Uterus (tissue), 4 donors: ENCODE measurements at places on chromosomes 5 and 9. TPM values are rescaled to one million over a fixed set of nuclear protein-coding genes. Genes with fewer than 3 reads are reported as not detected.

Gene IRGM
- total RNA-seq: not detected

Gene TEX10
- 17.9 TPM for total RNA-seq

Gene TMEM232
- total RNA-seq: 19.3 TPM

Gene C9orf153
- 0.82 TPM for total RNA-seq

Gene RNF183
- 0.35 TPM for total RNA-seq

Gene FOXD4
- not detected for total RNA-seq

Gene PDCD1LG2
- total RNA-seq: 0.77 TPM

Gene IFNB1
- total RNA-seq: not detected

GRCh38 chr5:106020894-106021293, 1649.8 kb downstream of the EFNA5 start:
- no peaks in the 10 kb centered on the region for H3K36me3 ChIP-seq
- no peaks in the 10 kb centered on the region for H3K27me3 ChIP-seq
- H3K27ac ChIP-seq: no peak overlapping the region
- H3K4me1 ChIP-seq: no peaks in the 10 kb centered on the region

DNA sequence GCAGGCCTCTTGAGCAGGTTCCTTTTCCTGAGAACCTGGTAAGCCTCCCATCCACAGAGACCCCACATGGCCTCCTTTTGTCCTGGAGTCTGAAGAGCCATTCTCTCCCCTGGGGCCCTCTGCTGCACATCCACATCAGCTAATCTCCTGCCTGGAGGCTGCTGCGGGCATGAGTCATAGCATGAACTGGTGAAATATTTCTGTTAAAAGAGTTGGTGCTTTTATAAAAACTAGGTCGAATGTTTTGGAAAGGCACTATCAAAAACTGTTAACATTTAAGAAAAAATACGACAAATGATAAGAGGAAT, 399.4 kb downstream of the CTNND2 start:
- no peaks in the 10 kb centered on the region for H3K4me1 ChIP-seq
- no peak overlapping the region for H3K4me3 ChIP-seq
- DNase-seq: no peak
- H3K36me3 ChIP-seq: no peaks in the 10 kb centered on the region
- H3K27ac ChIP-seq: no peak overlapping the region

DNA sequence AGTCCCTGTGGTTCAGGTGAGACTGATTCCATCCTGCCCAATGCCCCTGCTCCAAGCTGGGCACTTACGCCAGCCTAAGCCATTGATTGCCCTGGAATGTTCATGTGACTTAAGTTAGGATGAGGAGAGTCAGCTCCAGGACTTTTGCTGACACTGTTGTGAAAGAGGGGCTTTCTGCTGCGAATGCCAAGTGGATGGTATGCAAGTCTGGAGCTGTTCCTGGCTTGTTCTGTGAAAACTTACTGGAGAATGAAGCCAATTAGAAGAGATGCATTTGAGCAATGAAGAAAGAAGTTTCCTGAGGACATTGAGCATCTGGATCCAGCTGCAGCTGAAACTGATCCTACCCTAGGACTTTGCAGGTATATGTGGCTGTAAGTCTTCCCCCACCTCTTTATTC, 61.2 kb upstream of the ZFR start:
- peak; percentile 33 for DNase-seq
- no peaks in the 10 kb centered on the region for H3K36me3 ChIP-seq
- H3K27ac ChIP-seq: peak overlapping the region; percentile 64

DNA sequence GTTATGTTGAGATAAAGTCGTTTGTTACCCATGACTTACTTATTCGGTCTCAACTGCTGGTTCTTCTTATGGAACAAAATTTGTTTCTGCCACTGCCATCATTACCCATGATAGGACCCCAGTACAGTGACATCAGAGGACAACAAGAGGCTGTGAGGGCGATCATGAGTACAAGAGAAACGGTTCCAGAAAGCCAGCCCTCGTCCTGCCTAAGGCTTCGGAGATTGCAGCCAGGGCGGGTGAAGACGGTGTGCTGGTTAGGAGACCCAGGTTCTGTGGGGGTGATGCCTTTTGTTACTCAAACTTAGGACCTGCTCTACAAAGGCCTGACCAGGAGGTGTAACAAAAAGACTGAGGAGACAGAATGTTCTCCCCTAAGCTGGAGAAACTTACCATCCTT, 10.9 kb downstream of the FYB1 start:
- H3K36me3 ChIP-seq: no peaks in the 10 kb centered on the region
- no peaks in the 10 kb centered on the region for H3K27me3 ChIP-seq

- H3K4me1 ChIP-seq: no peaks in the 10 kb centered on the region
- no peak for DNase-seq
- H3K4me3 ChIP-seq: no peak overlapping the region
- no peaks in the 10 kb centered on the region for H3K36me3 ChIP-seq
- H3K27me3 ChIP-seq: no peaks in the 10 kb centered on the region
Measured at GRCh38 chr5:81558188-81558587, 164.3 kb upstream of the ACOT12 start.

DNA sequence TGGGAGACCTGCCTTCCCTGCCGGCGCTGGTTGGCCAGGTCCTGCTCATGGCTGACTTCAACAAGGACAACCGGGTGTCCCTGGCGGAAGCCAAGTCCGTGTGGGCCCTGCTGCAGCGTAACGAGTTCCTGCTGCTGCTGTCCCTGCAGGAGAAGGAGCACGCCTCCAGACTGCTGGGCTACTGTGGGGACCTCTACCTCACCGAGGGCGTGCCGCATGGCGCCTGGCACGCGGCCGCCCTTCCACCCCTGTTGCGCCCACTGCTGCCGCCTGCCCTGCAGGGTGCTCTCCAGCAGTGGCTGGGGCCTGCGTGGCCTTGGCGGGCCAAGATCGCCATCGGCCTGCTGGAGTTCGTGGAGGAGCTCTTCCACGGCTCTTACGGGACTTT, 10.6 kb downstream of the DIPK1B start:
- no peaks in the 10 kb centered on the region for H3K36me3 ChIP-seq

DNA sequence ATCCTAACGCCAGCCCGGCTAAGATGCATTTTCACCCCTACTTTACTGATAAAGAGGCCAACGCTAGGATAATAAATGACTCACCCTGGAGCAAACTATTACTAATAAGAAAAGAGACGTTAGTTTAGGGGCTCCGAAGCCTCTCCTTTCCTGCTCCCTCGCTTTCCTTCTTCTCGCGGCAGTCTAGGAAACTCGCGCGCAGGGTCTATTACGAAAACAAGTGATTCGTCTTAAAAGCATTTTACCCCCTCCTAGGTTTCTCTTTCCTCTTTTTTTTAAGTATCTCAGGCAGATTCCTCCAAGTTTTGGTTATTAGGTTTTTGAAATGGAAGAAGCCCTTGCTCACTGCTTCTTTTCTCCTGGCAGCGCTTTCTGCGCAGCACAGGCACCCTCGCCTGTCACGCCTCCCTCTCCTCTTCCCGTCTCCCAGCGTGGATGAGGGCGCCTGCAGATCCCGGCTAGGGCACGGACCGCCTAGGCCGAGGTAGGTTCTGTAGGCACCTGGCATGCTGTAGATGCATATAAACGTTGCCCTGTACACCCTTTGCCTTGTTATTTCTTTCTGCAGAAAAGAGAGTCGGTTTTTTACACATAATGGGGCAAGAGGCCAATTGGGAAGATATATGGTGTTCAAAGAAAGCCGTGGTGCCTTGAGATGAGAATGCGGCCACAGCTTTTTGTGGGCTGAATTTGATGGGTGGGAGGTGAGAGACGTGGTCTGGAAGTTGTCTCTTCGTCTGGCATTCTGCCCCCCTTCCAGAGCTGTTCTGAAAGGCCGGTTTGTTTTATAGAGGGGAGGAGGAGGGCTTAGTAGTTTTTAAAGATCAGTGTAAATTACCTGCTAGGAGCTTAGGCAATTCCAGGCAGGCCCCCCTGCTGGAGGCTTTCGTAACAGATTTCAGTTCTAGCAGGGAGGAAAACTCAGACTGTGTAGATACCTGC, 983 bp downstream of the GCNT1 start:
- no peaks in the 10 kb centered on the region for H3K36me3 ChIP-seq
- peak; percentile 35 for DNase-seq
- H3K27me3 ChIP-seq: no peaks in the 10 kb centered on the region
- H3K4me3 ChIP-seq: peak overlapping the region; percentile 52

- no peak overlapping the region for H3K27ac ChIP-seq
- H3K4me3 ChIP-seq: no peak overlapping the region
- no peak for DNase-seq
- no peaks in the 10 kb centered on the region for H3K4me1 ChIP-seq
Measured at GRCh38 chr5:147687118-147687517, 95.4 kb downstream of the JAKMIP2 start.

DNA sequence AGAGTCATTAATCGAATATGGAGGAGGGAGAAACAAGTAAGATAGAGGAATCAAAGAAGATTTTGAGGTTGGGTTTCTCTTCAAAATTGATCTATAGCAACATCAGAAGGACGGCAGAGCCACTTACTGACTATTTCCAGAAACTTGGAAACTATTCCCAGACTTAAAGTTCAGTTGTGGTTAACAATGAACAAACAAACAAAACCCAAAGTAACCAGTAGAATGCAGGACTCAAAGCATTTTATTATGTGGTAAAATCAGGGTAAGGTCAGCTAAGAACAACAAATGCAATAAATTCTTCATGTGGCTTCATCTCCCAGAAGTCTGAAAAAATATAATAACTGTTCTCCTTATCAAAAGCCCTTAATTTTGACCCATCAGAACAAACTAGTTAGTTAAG, 54.9 kb upstream of the OSMR start:
- no peak overlapping the region for H3K4me3 ChIP-seq
- H3K27ac ChIP-seq: no peak overlapping the region
- DNase-seq: no peak

DNA sequence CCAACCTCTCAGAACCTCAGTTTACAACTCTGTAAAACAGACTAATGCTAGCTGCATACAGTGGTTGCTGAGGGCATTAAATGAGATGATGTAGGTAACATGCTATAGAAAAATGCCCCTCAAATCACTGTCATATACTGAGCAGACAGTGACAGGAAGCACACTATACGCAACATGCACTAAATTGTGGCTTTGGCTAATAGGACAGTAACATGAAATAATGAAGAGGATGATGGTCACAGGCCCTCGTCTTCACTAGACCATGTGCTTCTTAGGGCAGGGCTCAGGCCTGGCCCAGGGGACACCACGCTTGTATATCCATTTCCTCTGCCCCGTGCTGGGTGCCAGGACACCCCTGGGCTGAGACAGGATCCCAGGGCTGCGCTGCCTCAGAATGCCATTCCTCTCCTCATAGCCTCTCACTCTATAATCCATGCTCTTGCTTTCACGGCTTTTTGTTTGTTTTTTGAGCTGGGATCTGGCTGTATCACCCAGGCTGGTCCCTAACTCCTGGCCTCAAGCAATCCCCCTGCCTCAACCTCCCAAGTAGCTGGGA, 18.9 kb downstream of the CSF1R start:
- no peaks in the 10 kb centered on the region for H3K27me3 ChIP-seq
- H3K4me3 ChIP-seq: no peak overlapping the region
- DNase-seq: no peak

- no peaks in the 10 kb centered on the region for H3K27me3 ChIP-seq
- H3K4me3 ChIP-seq: no peak overlapping the region
- no peaks in the 10 kb centered on the region for H3K36me3 ChIP-seq
- H3K4me1 ChIP-seq: no peaks in the 10 kb centered on the region
Measured at GRCh38 chr5:194102-194501, 2.8 kb downstream of the LRRC14B start.

GRCh38 chr9:22060831-22061383, 51.8 kb upstream of the CDKN2B start:
- no peaks in the 10 kb centered on the region for H3K4me1 ChIP-seq
- H3K4me3 ChIP-seq: no peak overlapping the region
- no peaks in the 10 kb centered on the region for H3K36me3 ChIP-seq
- no peaks in the 10 kb centered on the region for H3K27me3 ChIP-seq

- H3K4me3 ChIP-seq: no peak overlapping the region
- no peak overlapping the region for H3K27ac ChIP-seq
- H3K36me3 ChIP-seq: no peaks in the 10 kb centered on the region
- no peaks in the 10 kb centered on the region for H3K4me1 ChIP-seq
Measured at GRCh38 chr9:69342769-69343168, 17.8 kb downstream of the ENTREP1 start.

GRCh38 chr5:10201223-10201868, 48.3 kb downstream of the ATPSCKMT start:
- H3K36me3 ChIP-seq: no peaks in the 10 kb centered on the region
- DNase-seq: no peak
- H3K27me3 ChIP-seq: no peaks in the 10 kb centered on the region
- H3K4me3 ChIP-seq: no peak overlapping the region
- no peak overlapping the region for H3K27ac ChIP-seq

DNA sequence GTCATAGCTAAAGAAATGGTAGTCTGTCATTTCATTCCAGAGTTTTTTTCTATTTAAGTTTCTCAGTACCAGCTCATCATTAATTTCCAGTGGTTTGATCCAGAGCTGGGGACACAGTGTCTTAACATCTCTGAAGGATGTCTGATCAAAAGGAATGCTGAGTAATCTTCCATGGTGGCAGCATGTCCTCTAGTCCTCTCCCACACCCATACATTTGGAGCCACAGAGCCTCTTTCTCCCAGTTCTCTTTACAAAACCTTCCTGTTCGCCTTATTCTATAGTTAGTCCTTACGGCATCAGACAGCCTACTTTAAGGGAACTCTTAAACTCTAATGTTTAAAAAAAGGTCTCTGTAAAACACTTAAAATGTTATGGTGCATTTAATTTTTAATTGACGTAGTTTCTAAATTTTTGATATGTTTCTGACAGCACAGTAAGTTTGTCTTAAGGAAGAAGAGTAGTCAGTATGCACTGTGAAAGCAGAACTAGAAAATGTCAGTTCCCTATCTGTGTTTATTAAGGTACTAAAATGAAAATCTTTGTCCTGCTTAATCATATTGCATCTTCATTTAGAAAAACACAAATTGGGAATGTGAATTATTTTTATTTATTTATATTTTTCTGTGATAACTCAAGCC, 96.8 kb downstream of the INIP start:
- no peaks in the 10 kb centered on the region for H3K4me1 ChIP-seq
- no peak for DNase-seq
- H3K27ac ChIP-seq: no peak overlapping the region

GRCh38 chr9:128148509-128149000, 698 bp upstream of the LCN2 start:
- no peak overlapping the region for H3K27ac ChIP-seq
- no peaks in the 10 kb centered on the region for H3K36me3 ChIP-seq
- H3K27me3 ChIP-seq: no peaks in the 10 kb centered on the region
- H3K4me1 ChIP-seq: no peaks in the 10 kb centered on the region
- no peak for DNase-seq

GRCh38 chr9:928363-929042, 48.0 kb upstream of the DMRT3 start:
- no peaks in the 10 kb centered on the region for H3K27me3 ChIP-seq
- no peaks in the 10 kb centered on the region for H3K4me1 ChIP-seq
- no peak overlapping the region for H3K4me3 ChIP-seq
- DNase-seq: no peak

- H3K27me3 ChIP-seq: no peaks in the 10 kb centered on the region
- H3K4me1 ChIP-seq: no peaks in the 10 kb centered on the region
- no peaks in the 10 kb centered on the region for H3K36me3 ChIP-seq
- no peak for DNase-seq
Measured at GRCh38 chr5:72702881-72703434, 113.5 kb upstream of the TNPO1 start.

DNA sequence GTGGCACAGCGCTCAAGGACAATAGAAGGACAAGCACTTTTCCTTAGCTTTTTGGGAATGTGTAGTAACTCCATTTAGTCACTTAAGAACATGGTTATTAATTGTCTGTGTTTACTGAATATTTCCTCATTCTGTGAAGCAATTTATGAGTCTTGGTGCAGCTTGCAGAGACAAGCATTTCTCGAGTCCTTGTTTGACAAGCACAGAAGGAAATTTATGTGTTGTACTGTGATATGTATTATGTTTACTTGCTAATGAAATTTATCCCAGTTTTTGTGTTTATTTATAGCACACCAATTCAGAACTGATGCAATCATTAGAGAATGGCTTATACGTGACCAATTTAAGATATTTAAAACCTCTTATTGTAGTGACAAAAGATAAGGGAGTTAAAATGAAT, 168.6 kb downstream of the PRELID2 start:
- H3K4me1 ChIP-seq: no peaks in the 10 kb centered on the region
- DNase-seq: no peak
- H3K27ac ChIP-seq: no peak overlapping the region
- no peak overlapping the region for H3K4me3 ChIP-seq
